ENCODE measurements at places on chromosomes 16 and 17.

- DNase-seq, result no peak
Measured at GRCh38 chr16:62652441-62653120, 616.3 kb upstream of the CDH8 start.

- no peak for DNase-seq
Measured at GRCh38 chr16:7867831-7868230, 535.2 kb downstream of the RBFOX1 start.

DNA sequence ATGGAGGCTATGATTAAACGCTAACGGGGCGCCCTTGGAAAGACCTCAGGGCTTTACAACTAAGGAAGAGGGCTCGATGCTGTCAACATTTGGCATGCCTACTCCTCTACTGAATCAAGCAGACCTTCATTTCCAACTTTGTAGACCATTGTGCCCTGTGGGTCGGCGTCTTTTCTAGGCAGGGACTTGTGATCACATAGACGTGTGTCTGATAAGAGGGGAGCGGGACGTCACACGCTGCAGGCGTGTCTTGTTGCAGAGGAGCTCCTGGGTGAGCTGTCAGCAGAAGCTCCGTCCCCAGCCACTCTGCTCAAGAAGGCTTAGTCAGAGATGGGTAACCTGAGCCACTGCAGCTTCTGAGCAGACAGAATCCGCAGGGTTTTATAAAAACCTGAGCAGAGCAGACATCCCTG, 2.8 kb downstream of the MAPK8IP3 start:
- DNase-seq, result no peak

- DNase-seq, result no peak
Measured at GRCh38 chr16:2767891-2768290, 9.2 kb downstream of the ELOB start.

- no peak for DNase-seq
Measured at GRCh38 chr16:24736758-24737157, 7.3 kb downstream of the TNRC6A start.

- no peak for DNase-seq
Measured at GRCh38 chr17:76914937-76915336, 46.7 kb downstream of the MGAT5B start.

DNA sequence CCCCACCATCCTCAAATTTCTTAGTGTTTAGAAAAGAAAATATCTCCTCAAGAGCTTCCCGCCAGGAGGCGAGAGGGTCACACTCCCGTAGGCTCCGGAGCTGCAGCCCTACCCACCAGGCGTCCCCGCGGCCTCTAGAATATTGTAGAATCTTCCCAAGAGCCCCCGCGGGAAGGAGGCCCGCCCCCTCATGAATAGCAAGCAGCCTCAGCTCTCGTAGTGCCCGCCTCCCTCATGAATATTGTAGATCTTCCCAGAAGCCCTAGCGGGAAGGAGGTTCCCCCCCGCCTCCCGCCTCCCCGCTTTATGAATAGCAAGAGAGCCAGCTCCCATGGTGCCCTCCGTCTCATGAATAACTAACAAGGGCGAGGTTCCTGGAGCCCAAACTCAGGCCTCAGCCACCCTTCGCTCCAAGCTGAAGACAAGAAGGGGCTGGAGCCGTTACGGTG, at the start of gene FBXO47:
FBXO47 (minus strand) TSS at position 114 of the 449 bp plus-strand sequence. CDS start 4,378 bp downstream, outside the sequence.
- peak; percentile 89 for DNase-seq

GRCh38 chr17:56629531-56630075, 36.1 kb downstream of the NOG start:
- no peak for DNase-seq

- DNase-seq, result peak; percentile 93
Measured at GRCh38 chr16:15961060-15961511, 11.7 kb downstream of the ABCC1 start.

DNA sequence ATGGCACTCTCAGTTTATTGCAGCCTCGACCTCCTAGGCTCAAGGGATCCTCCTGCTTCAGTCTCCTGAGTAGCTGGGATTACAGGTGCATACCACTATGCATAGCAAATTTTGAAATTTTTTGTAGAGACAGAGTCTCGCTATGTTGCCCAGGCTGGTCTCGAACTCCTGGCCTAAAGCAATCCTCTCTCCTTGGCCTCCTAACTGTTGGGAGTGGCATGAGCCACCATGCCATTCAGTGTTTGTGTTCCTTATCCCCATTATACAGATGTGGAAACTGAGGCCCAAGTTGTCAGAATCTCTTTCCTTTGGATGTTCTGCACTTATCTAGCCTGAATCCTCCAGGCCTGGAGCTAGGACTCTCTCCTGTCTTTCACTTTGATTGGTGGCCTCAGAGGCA, 40.8 kb upstream of the NKD1 start:
- DNase-seq, result no peak

GRCh38 chr17:65489413-65490155, 71.9 kb downstream of the AXIN2 start:
- no peak for DNase-seq

DNA sequence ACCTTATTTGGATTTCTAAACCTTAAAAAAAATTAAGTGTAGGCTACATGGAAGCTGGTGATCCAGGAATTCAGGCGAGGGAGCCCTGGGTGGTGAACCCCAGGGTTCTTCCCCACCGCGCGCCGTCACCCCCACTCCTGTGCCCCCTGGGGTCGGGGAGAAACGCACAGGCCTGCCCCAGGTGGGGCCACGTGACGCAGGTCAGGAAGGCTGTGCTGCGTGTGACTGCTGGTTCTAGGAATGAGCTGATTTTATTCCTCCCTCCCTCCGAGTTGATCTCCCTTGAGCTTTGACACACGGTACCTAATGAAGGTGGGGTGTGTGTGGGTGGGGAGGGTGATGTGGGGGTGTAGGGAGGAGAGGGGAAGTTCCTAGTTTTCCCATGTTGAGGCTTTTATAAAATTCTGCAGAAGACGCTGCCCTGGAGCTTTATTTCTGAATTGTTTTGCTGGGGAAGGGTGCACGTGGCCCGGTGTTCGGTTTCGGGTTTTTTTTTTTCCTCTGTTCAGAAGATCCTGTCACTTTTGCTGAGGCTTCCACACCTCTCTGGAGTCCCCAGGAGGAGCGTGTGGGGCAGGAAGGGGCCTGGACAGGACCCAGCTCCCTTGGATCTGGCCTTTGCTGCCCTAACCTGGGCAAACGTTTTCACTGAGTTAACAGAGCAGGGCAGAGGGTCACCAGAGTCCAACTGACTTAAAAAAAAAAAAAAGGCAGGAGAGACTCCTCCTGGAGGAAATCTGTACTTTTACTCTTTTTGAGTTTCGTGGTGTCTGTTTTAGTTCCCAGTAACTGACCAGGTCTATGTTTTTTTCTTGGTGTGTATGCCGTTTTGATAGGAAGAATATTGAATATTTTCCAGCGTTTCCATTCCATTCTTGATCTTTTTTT, 55.8 kb upstream of the GSE1 start:
- peak; percentile 53 for DNase-seq

GRCh38 chr16:15970202-15970601, 20.8 kb downstream of the ABCC1 start:
- no peak for DNase-seq

- DNase-seq, result no peak
Measured at GRCh38 chr17:2253362-2253761, 50.2 kb downstream of the SMG6 start.

DNA sequence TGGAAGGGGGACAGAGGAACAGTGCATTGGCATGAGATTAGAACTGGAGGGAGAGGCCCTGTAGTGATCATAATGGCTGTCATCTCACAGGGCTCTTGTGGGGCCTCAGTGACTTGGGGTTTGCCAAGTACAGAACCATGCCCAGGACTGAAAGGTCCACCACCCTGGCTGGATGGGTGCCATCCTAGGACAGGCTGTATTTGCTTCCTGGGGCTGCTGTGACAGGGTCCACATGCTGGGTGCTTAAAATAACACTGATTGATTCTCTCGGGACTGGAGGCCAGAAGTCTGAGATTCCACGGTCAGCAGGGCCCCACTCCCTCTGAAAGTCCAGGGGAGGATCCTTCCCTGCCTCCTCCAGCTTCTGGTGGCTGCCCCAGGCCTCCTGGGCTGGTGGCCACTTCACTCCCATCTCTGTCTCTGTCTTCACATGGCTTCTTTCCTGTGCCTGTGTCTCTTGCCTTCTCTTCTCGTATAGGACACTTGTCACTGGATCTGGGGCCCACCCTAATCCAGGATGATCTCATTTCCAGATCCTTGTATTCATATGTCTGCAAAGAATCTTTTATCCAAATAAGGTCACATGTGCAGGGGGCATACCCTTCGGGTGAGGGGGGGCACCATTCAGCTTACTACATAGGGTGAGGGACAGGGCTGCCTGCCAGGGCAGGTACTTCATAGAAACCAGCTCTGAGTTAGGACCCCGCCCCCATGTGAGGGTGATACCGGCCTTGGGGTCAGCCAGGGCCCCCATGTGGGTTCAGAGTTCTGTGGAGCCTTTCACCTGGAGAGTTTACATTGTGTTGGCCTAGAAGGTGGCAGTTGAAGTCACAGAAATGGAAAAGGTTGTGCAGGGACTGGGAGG, 52.6 kb downstream of the USP22 start:
- DNase-seq, result no peak

DNA sequence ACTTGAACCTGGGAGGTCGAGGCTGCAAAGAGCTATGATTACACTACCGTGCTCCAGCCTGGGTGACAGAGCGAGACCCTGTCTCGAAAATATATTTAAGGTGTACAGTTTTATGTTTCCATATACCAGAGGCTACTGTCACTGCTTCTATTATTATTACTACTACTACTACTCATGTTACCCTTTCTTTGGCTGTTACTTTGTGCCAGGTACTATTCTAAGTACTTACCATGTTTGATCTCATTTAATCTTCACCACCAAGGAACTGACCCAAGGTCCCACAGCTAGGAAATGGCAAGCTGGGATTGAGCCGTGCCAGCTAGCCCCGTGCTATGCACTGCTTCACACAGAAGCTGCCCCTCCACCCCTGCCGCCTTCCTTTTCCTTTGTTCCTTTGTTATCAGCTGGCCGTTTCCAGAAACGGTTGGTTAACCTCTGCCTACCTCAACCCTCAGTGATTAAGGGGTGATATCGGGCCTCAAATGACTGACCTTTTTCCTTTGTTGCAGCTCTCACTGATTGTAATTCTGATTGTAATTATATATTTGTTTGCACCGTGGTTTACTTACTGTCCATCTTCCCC, 78.4 kb downstream of the ABCC1 start:
- no peak for DNase-seq

GRCh38 chr16:48829336-48830310, 219.6 kb upstream of the N4BP1 start:
- DNase-seq, result no peak

GRCh38 chr17:78121801-78122215, 6.7 kb downstream of the TMC6 start:
- DNase-seq, result peak; percentile 47

DNA sequence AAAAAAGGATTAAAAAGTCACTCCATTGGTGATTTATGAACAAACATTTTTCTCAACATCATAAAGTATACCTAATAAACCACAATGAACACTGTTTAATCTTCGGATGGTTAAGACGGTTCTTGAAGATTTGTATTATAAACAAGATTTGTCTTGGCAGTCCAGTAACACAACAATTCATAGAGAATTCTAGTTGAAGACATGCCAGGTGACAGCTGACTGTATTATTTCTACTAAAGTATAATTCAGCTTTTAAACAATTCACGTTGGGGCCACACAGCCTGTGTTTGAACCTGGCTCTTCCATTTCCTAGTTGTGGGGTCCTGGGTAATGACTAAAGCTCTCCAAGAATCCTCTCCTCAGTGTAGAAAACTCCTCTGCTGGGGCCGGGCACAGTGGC, 22.0 kb downstream of the STX8 start:
- DNase-seq, result no peak

DNA sequence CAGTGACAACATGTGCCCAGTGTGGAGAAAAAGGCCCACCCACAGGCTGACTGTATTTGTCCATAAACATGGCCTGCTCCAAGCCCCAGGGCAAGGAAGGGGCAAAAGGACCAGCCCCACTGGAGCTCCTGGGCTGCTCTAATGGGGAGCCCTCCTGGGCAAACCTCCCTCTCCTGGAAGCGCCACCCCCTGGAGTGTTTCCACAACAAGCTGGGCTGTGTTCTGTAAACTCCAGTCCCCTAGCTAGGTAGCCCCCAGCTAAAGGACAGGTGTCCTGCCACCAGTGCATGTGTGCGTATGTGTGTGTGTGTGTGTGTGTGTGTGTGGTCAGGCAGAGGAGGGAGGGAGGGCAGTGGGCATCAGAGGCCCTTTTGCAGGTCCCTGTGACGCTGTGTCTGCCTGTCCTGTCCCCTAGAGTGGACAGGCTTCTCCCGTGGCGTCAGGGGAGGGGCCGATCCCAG, 11.3 kb upstream of the STAC2 start:
- no peak for DNase-seq
